Parietal lobe (tissue), 2 donors: ENCODE measurements at places on chromosomes 6 and 20. TPM values are rescaled to one million over a fixed set of nuclear protein-coding genes. Genes with fewer than 3 reads are reported as not detected.

OPRL1 gene
- 11.0 TPM for total RNA-seq

E2F1 gene
- total RNA-seq: 3.4 TPM

SLA2 gene
- total RNA-seq: 0.31 TPM

BPIFB4 gene
- not detected for total RNA-seq

NOX3 gene
- total RNA-seq: not detected

PNPLA1 gene
- not detected for total RNA-seq

GMPR gene
- 0.63 TPM for total RNA-seq

TTLL9 gene
- 4.4 TPM for total RNA-seq

BEND6 gene
- total RNA-seq: 20.7 TPM

BHLHE23 gene
- total RNA-seq: 0.94 TPM

SLC17A9 gene
- 0.31 TPM for total RNA-seq

PRDM1 gene
- 2.5 TPM for total RNA-seq

BPIFB2 gene
- total RNA-seq: not detected

BTBD3 gene
- 53.2 TPM for total RNA-seq

CDKAL1 gene
- total RNA-seq: 39.4 TPM

PABPC1L gene
- total RNA-seq: 13.8 TPM

KPNA5 gene
- total RNA-seq: 34.4 TPM

VWA7 gene
- 0.31 TPM for total RNA-seq

HLA-DQB2 gene
- total RNA-seq: not detected

BLTP3A gene
- total RNA-seq: 12.2 TPM

SUMO4 gene
- 19.4 TPM for total RNA-seq

SASH1 gene
- total RNA-seq: 27.2 TPM

FABP7 gene
- total RNA-seq: 887 TPM

DNAH8 gene
- under 0.01 TPM for total RNA-seq

STMND1 gene
- total RNA-seq: not detected

GPSM3 gene
- 0.63 TPM for total RNA-seq

SFTA2 gene
- not detected for total RNA-seq

PHACTR3 gene
- total RNA-seq: 64.8 TPM

ERVFRD-1 gene
- not detected for total RNA-seq

FLRT3 gene
- 21.9 TPM for total RNA-seq

KCNB1 gene
- 14.4 TPM for total RNA-seq

BPIFB3 gene
- not detected for total RNA-seq

CLDN20 gene
- not detected for total RNA-seq

NKX2-2 gene
- 0.31 TPM for total RNA-seq

MCCD1 gene
- not detected for total RNA-seq

CCN6 gene
- not detected for total RNA-seq

PAQR8 gene
- 12.8 TPM for total RNA-seq

ARID1B gene
- total RNA-seq: 320 TPM

BTNL2 gene
- not detected for total RNA-seq

MAFB gene
- total RNA-seq: 9.4 TPM

PCIF1 gene
- 23.8 TPM for total RNA-seq

ASIP gene
- not detected for total RNA-seq

EPB41L2 gene
- 64.5 TPM for total RNA-seq

SLC25A27 gene
- 57.6 TPM for total RNA-seq

CAP2 gene
- total RNA-seq: 43.2 TPM

SLC17A3 gene
- not detected for total RNA-seq

MCHR2 gene
- total RNA-seq: 8.5 TPM

ANKEF1 gene
- 2.8 TPM for total RNA-seq

RFX6 gene
- not detected for total RNA-seq

SLC22A23 gene
- 96.7 TPM for total RNA-seq

DTNBP1 gene
- total RNA-seq: 7.8 TPM

CGAS gene
- total RNA-seq: 1.6 TPM

SLC44A4 gene
- not detected for total RNA-seq

PIGU gene
- total RNA-seq: 30.0 TPM
